Stimulated activated CD8-positive, alpha-beta memory T cell treated with anti-CD3 and anti-CD28 coated beads, Interleukin-7, amount 100 ng/mL, for 1 hour (primary cell): ENCODE measurements at places on chromosomes 1 and 21.

DNA sequence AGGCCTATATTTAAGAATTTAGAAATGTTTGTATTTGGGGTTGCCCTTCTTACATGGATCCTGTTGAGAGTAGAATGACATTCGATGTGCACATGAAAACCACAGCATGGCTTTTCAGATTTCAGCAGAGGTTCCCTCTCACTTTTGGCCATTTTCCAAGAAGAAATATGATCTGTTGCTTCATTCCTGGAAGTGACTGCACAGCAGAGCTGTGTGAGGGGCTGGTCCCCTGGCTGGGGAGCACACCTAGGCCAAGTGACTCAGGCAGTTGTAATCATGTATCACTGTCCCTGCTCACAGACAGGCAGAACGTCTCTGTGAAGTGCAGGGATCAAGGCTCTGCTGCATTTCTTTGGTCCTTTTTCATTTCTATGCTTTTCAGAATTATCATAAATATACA, 32.3 kb downstream of the AGT start:
- no peak for DNase-seq

- DNase-seq: no peak
Measured at GRCh38 chr1:29686012-29686930, 449.9 kb downstream of the PTPRU start.

DNA sequence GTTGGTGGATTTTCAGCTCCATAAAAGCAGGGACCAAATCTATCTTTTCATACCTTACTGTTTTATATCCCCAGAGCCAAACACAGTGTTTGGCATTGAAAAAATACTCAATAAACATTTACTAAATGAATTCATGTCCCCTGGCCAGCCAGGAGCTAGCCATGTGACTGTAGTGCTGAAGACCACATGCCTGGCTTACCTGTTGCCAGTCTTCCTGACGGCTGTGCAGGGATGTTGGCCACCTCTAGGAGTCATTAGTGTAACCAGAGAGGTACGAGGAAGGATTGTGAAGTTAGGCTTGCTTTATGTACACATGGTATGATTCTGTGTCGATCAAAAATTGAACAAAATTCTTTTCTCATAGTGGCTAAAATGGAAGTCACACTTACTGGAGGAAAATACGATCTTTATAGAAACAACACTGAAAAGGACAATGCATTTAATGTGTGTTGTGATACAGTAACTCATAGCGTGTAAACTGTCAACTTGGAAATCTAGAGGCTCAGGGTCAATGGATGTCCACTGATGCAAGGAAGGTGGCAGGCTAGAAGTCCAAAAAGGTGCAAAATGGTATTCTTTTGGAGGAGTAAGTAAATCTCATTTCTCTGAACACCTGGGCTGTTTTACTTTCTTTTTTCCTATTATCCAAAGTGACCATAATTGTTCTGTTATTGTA, 60.9 kb downstream of the FGGY start:
- DNase-seq: no peak

DNA sequence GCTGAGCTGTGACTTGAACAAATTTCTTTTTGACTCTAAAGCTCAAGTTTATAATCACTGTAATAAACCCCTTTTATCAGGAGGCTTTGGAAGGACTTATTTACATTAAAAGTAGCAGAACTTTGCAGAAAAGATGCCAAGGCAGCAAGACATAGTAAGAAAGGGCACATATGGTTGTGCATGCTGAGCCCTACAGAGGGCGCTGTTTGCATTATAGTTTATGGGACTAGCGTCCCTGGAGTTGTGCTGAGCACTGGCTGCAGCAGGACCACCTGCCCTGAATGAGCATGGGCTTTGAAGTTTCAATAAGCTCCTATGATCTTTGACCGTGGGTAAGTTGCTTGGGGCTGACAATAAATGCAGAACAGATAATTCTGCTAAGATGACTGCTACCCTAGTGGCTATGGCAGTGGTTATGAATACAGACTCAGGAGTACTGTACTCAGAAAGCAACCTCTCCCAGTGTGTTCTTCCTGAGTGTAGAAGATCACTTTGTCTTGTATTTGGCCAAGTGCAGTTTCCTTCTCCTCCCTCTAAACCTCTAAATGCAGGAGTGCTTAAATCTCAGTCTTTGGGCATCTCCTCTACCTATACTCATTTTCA, 45.4 kb upstream of the USP1 start:
- DNase-seq: no peak

GRCh38 chr1:236795757-236796667, 920 bp downstream of the MTR start:
- peak; percentile 36 for DNase-seq

DNA sequence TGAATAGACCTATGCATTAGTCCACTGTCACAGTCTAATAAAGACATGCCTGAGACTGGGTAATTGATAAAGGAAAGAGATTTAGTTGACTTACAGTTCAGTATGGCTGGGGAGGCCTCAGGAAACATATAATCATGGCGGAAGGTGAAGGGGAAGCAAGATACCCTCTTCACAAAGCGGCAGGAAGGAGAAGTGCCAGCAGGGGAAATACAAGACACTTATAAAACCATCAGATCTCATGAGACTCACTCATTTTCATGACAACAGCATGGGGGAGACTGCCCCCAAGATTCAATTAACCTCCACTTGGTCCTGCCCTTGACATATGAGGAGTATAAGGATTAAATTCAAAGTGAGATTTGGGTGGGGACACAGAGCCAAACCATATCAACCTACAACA, 59.4 kb downstream of the CAPN9 start:
- no peak for DNase-seq

DNA sequence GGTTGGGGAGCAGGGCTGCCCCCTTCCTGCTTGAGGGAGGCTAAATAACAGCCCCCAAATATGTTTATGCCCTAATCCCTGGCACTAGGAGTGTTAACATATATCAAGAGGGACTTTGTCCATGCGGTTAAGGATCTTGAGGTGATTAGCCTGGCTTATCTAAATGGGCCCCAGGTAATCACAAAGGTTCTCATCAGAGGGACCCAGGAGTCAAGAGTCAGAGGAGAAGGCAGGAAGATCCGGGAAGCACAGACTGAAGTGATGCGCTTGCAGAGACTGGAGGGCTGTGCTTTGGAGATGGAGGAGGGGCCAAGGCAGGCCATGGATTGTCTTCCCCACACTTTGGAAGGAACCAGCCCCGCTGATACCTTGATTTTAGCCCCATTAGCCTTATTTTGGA, 86.4 kb downstream of the IER5 start:
- DNase-seq: no peak

- no peak for DNase-seq
Measured at GRCh38 chr1:63914241-63914640, 140.4 kb downstream of the ROR1 start.

GRCh38 chr1:229146647-229147046, 124.3 kb upstream of the RAB4A start:
- DNase-seq: no peak
